Muscle of leg (tissue), 16 donors: ENCODE measurements at places on chromosomes 11 and 22. TPM values are rescaled to one million over a fixed set of nuclear protein-coding genes. Genes with fewer than 3 reads are reported as not detected.

The TMEM126A gene
- polyA plus RNA-seq = 36.4 TPM

The NXPE2 gene
- 0.16 TPM for polyA plus RNA-seq

DNA sequence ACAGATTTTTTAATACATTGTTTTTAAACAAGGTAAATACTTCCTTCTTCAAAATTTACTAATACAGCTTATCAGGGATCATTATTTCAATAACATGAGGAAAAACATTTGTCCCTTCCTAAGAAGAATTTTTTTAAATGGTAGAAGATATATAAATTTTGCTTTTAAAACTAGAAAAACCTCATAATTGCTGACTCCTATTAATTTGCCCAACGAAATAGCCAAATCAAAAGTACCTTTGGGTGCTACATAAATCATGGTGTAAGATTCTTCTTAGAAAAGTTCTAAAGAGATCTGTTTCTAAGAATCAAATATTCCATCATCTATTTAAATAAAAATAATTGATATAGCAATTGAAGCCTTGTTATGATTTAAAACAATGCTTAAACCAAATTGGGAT lies 54.9 kb downstream of the CEP57 start:
- H3K27me3 ChIP-seq = no peaks in the 10 kb centered on the region
- peaks cover 17% of the 10 kb centered on the region for H3K36me3 ChIP-seq
- DNase-seq = no peak
- no peaks in the 10 kb centered on the region for H3K4me1 ChIP-seq
- H3K4me3 ChIP-seq = no peak overlapping the region

GRCh38 chr11:68855205-68855981 lies 13.7 kb upstream of the CPT1A start:
- peak overlapping the region; percentile 50 for H3K4me3 ChIP-seq
- no peaks in the 10 kb centered on the region for H3K36me3 ChIP-seq
- peak overlapping the region; percentile 74 for H3K27ac ChIP-seq
- peaks cover 13% of the 10 kb centered on the region for H3K4me1 ChIP-seq
- DNase-seq = peak; percentile 67
- H3K27me3 ChIP-seq = peaks cover 33% of the 10 kb centered on the region

DNA sequence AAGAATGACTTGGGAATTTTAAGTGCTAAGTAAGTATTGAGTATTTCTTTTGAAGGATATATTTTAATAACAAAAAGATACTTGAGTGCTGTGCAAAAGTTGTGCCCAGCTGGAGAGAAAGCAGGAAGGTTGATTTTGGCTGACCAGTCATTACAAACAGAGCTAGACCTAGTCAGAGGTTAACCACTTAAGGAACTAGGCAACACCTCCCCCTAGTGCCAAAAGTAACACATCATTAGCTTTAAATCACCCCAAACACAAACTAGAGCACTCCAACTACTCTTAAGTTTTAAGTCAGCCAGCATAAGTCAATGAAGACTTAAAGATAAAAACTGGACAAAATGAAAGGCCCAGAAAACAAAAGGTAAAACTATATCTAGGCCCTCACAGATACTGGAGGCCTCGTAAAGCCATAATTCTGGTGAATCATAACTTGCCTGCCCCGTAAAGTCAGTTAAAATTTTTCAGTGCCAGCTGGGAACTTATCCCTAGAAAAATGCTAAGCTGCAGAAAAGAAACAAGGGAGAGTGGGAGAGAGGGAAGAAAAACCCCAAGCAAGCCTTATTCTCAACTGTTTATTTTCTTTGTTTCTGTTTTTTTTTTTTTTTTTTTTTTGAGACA lies 4.6 kb downstream of the TMEM9B start:
- no peak overlapping the region for H3K27ac ChIP-seq
- H3K27me3 ChIP-seq = no peaks in the 10 kb centered on the region
- H3K4me3 ChIP-seq = no peak overlapping the region
- peak; percentile 88 for DNase-seq
